Fibroblast of villous mesenchyme (primary cell): ENCODE measurements at places on chromosomes 1 and 21. TPM values are rescaled to one million over a fixed set of nuclear protein-coding genes. Genes with fewer than 3 reads are reported as not detected.

SIK1 gene
- total RNA-seq, result 0.86 and 5.2 TPM in 2 replicates

FCRLA gene
- total RNA-seq, result 0.64 and 0.86 TPM in 2 replicates

LCE2C gene
- not detected in 2 replicates for total RNA-seq

CCDC27 gene
- total RNA-seq, result not detected in 2 replicates

DNA sequence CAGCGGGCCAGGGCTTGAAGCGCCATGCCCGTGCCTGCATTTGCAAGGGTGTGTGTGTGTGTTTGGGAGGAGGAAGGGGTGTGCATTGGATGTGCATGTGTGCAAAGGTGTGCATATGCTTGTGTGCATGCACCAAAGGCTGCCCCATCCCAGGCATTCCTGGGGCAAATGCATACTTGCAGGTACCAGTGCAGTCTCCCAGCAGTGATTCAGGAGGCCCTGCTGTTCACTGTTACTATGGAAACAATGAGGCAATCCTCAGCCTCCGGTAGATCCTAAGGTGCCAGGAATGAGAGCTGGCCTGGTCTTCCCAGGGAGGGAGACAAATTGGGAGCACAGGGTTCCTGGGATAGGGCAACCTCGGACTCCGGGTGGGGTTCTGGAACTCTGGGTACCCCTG, 7.5 kb upstream of the FNDC5 start:
- peak; percentile 18 for DNase-seq

DNA sequence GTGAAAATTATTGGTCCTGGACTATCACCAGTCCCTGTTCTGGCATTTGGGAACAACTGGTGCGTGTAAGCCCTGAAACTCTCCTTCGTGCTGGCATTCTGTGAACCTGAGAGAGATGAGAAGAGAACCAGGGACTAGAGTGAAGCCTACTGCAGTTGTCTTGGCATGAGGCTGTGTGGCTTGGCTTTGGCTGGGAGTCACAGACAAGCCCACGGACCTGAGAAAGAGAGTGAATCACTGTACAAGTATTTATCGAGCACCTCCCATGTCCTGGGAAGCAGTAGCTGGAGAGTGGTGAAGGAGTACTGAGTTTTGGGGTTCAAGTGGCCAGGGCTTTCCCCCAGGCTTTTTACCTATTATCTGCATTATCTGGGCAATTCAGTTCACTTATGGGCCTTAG, 63.3 kb downstream of the FGGY start:
- DNase-seq, result peak; percentile 54

- no peak for DNase-seq
Observed at GRCh38 chr1:115805597-115805996, 35.3 kb downstream of the NHLH2 start.

DNA sequence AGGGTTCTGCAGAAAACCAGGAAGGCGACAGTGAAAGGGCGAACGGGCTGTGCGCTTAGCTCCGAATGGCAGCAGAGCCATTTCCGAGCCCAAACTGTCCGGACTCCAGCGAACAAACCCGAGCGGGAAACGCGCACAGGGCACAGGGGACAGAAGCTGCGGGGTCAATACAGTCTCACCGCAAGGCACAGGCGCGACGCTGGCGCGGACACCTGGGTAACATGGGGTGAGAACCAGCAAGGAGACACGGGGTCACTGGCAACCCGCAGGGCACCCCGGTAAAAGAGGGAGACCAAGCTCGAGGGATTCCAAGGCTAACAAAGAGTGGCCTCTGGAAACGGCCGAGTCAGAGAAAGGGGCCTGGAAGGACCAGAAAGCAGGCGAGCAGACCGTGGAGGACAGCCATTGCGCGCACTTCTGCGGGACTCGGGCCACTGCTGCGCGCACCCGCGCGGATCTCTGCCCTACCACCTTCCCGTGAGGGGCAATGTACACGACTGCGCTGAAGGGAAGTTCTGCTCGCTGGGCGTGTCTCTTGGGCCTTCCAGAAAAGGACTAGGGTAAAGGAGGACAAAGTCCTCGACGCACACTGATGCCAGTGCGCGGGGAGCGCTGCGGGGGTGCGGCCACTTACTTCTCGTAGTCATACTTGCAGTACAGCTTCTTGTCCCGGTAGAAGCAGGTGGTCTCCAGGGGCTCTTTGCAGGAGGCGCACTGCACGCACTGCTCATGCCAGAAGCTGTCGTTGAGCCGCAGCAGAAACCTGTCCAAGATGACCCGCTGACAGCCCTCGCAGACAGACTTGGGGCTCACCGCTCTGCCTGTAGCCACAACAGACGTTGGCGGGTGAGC, 3.8 kb downstream of the LMX1A start:
- DNase-seq, result no peak

GRCh38 chr1:160219062-160219929, 14.1 kb downstream of the PEA15 start:
- DNase-seq, result peak; percentile 77

GRCh38 chr1:77605246-77606026, 77.0 kb downstream of the ZZZ3 start:
- peak; percentile 74 for DNase-seq

DNA sequence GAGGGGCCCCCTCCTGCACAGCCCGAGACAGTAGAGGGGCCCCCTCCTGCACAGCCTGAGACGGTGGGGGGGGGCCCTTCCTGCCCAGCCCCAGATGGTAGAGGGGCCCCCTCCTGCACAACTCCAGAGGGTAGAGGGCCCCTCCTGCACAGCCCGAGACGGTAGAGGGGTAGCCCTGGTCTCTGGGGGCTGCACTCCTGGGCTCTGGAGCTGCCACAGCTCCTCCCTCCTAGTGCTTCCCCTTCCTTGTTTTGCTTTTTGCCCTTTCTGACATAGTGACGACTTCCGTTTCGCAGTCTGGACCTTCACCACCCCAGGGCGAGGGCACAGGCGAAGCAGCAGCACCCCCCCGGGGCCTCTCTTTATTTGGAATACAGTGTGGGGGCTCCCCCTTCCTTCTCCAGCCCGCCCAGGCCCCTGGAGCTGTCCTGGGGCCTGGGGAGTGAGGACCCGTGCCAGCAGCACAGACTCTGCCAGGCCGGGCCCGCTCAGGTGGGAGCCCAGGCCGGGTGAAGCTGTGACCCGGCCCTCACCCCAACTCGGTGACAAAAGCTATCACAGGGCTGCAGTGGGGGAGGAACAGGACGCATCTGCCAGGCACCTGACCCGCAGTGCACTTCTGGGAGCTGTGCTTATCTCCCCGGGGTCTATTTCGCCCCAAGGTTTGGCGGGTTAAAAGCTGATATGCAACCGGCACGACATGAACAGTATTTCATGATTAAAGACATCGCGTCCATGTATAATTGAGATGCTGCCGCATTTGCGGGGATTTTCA, 1.1 kb upstream of the PRXL2B start:
- DNase-seq, result peak; percentile 45

GRCh38 chr1:26814377-26814776, 12.1 kb upstream of the ZDHHC18 start:
- DNase-seq, result no peak

- DNase-seq, result no peak
Observed at GRCh38 chr1:101205457-101205856, 31.4 kb upstream of the S1PR1 start.

GRCh38 chr1:180170546-180171151, 16.0 kb downstream of the QSOX1 start:
- DNase-seq, result no peak
